Spinal cord (tissue), 10 donors: ENCODE measurements at places on chromosomes 7 and 10. TPM values are rescaled to one million over a fixed set of nuclear protein-coding genes. Genes with fewer than 3 reads are reported as not detected.

GRCh38 chr10:124509880-124510632 is 48.4 kb downstream of the LHPP start:
- H3K4me1 ChIP-seq = peaks cover 10% of the 10 kb centered on the region
- peaks cover 22% of the 10 kb centered on the region for H3K36me3 ChIP-seq
- DNase-seq = no peak
- no peak overlapping the region for H3K4me3 ChIP-seq

- H3K4me3 ChIP-seq = no peak overlapping the region
- H3K27ac ChIP-seq = peak overlapping the region; percentile 29
- H3K4me1 ChIP-seq = no peaks in the 10 kb centered on the region
- no peaks in the 10 kb centered on the region for H3K36me3 ChIP-seq
Measured at GRCh38 chr7:14196555-14196954, 207.1 kb upstream of the ETV1 start.

GRCh38 chr10:69757553-69758309 is 44.0 kb upstream of the COL13A1 start:
- peak; percentile 71 for DNase-seq
- H3K27ac ChIP-seq = peak overlapping the region; percentile 54
- no peak overlapping the region for H3K4me3 ChIP-seq
- peaks cover 14% of the 10 kb centered on the region for H3K4me1 ChIP-seq
- no peaks in the 10 kb centered on the region for H3K36me3 ChIP-seq

DNA sequence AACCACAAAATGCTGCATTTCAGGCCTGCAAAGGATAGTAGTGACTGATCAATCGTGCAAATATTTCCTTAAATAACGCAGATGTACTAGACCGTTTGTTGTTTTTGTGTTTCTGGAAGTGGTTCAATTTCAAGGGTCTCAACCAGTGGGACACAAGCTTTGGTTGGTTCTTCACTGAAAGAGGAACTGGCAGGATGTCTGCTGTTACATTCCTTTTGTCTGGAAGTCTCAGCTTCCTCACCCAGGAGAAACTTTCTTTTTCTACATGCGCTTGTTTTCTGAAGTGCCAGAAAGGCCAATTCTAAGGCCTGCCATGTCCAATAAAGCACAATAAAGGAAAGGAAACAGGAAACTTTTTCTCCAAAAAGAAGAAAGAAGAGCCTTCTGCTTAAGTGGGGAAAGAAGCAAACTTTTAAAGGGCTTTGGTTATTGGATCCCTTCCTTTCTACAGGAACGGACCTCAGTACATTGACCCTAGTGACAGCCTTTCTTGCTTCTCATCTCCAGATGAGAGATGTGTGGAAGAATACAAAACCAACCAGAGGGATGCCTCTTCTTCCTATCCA is 4.1 kb downstream of the DKK1 start:
- no peak for DNase-seq
- no peak overlapping the region for H3K4me3 ChIP-seq
- peaks cover 16% of the 10 kb centered on the region for H3K27me3 ChIP-seq
- H3K36me3 ChIP-seq = no peaks in the 10 kb centered on the region
- H3K4me1 ChIP-seq = peaks cover 17% of the 10 kb centered on the region

GRCh38 chr10:69479240-69480067 is 28.2 kb downstream of the TSPAN15 start:
- no peak for DNase-seq
- H3K4me1 ChIP-seq = peaks cover 36% of the 10 kb centered on the region
- H3K4me3 ChIP-seq = no peak overlapping the region
- no peaks in the 10 kb centered on the region for H3K27me3 ChIP-seq
- peak overlapping the region; percentile 75 for H3K27ac ChIP-seq
- H3K36me3 ChIP-seq = no peaks in the 10 kb centered on the region

DNA sequence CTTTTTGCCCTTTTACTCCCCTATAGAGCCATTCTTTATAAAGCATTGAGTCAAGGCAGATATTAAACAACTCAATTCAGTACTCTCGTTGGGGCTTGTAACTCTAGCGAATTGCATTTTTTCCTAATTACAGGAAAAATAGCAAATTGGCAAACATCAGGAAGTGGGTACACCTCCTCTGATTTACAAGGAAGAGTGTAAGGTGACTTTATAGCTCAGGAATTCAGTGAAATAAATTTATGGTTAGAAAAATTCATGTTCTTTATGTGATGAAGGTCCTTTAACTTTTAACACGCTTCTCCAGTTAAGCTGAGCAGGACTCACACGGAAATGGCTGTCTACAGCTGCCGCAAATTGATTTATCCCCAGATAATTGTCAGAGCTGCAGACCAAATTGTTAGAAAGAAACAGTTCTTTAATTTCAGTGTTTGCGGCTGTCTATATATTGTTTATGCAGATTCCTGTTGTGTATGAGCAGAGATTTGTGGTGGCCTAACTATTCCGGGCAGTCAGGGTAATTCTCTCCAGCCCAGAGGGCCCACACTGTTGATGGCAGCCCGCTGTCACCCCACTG is 151.1 kb upstream of the MKI67 start:
- H3K4me1 ChIP-seq = peaks cover 6% of the 10 kb centered on the region
- no peak overlapping the region for H3K27ac ChIP-seq
- H3K27me3 ChIP-seq = peaks cover 2% of the 10 kb centered on the region
- DNase-seq = no peak
- no peaks in the 10 kb centered on the region for H3K36me3 ChIP-seq

DNA sequence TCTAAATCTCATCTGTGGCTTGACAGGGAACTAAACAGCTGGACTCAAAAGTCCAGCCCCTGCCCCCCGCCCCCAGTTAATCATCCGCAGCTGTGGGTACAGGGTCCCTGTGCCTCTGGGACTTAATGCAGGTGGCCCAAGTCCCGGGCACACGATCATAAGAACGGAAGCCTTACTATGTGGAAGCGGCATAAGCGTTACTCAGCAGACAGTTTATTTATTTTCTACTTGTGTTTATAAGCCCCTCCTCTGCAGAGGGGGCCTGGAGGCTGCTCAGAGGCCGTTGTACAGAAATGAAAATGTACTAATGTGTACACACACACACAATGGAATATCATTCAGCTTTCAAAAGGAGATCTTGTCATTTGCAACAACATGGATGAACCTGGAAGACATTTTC is 158.0 kb upstream of the TNS3 start:
- no peaks in the 10 kb centered on the region for H3K27me3 ChIP-seq
- peaks cover 18% of the 10 kb centered on the region for H3K4me1 ChIP-seq
- H3K27ac ChIP-seq = no peak overlapping the region
- no peak overlapping the region for H3K4me3 ChIP-seq
- no peak for DNase-seq
- no peaks in the 10 kb centered on the region for H3K36me3 ChIP-seq

DNA sequence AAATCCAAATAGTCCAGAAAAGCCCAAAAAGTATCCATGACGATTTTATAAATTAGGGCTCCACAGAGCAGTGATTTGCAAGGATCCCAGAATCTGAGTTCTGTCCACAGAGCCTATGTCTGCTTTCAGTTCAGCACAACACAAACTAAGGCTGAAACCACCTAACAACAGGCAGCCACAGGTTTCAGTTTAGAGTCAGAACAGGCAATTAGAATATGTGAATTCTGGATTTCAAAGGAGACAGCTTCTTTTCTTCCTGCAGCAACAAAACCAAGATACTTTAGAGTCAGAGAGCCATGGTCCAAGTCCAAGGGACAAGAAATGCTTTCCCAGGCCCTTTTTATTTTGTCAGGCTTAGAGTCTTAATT is 23.6 kb downstream of the IFIT3 start:
- DNase-seq = peak; percentile 40
- H3K4me3 ChIP-seq = no peak overlapping the region
- H3K27me3 ChIP-seq = no peaks in the 10 kb centered on the region
- H3K27ac ChIP-seq = peak overlapping the region; percentile 82

DNA sequence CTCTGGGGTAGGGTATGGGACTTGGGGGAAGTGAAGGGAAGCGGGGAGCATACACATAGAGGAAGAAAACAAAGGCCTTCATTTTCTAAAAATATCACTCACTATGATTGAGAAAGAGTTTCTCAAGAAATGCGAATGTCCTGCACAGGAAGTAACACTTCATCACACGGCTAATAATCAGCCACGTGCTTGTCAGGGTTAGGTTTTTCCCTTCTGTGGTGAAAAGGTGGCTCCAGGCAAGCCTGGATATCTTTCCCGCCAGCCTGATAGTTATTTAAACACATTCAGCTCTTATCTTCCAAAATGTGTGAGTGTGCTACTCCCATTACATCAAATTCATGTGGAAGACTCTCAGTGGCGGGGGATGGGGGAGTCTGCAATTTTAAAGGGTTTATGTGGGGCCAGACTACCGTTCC is 166.4 kb upstream of the ADO start:
- no peaks in the 10 kb centered on the region for H3K4me1 ChIP-seq
- no peak for DNase-seq
- no peak overlapping the region for H3K27ac ChIP-seq
- H3K4me3 ChIP-seq = no peak overlapping the region
- no peaks in the 10 kb centered on the region for H3K27me3 ChIP-seq

DNA sequence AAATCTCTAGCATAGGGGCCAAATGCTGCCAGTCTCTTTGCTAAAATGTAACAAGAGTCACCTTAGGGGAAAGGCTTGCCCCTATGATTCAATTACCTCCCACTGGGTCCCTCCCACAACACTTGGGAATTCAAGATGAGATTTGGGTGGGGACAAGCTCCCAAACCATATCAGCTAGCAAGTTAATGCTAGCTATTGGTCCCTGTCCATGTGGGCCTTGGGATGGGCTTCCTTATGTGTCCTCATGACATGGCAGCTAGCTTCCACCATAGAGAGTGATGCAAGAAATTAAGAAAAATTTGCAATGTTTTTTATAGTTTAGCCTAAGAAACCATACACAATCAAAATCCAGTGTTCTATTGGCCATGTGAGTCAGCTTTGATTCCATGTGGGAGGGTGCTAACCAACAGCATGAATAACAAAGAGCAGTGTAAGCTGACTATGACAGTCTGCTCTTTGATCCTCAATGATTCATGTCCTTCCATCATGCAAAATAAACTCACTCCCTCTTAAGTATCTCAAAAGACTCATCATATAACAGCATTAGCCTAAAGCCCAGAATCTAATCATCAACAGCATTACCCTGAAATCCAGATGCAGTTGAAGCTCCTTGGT is 21.7 kb upstream of the ZNF365 start:
- H3K4me3 ChIP-seq = no peak overlapping the region
- no peaks in the 10 kb centered on the region for H3K27me3 ChIP-seq
- DNase-seq = no peak

The TMEM225B gene
- 1.4 TPM for total RNA-seq

The SKIDA1 gene
- total RNA-seq = 6.1 TPM

The VSIR gene
- total RNA-seq = 21.0 TPM

The C7orf57 gene
- total RNA-seq = 7.9 TPM

The KLLN gene
- total RNA-seq = 0.83 TPM

The DLX5 gene
- total RNA-seq = 0.50 TPM

The ALOX5 gene
- 9.3 TPM for total RNA-seq

The LMTK2 gene
- total RNA-seq = 29.3 TPM
